Epithelial cell of alveolus of lung (primary cell): ENCODE measurements at places on chromosomes 7 and 10. TPM values are rescaled to one million over a fixed set of nuclear protein-coding genes. Genes with fewer than 3 reads are reported as not detected.

ZCWPW1 gene
- 0.52 and 1.8 TPM in 2 replicates for total RNA-seq

UBE2H gene
- 40.3 and 75.7 TPM in 2 replicates for total RNA-seq

PLOD3 gene
- 61.8 and 126 TPM in 2 replicates for total RNA-seq

OGDHL gene
- total RNA-seq = 0.13 and 1.0 TPM in 2 replicates

ABCB1 gene
- 1.3 TPM in 1 of 2 replicates, not detected in the other for total RNA-seq
